Muscle of back (tissue), 13 donors: ENCODE measurements at places on chromosomes 3 and 15.

DNA sequence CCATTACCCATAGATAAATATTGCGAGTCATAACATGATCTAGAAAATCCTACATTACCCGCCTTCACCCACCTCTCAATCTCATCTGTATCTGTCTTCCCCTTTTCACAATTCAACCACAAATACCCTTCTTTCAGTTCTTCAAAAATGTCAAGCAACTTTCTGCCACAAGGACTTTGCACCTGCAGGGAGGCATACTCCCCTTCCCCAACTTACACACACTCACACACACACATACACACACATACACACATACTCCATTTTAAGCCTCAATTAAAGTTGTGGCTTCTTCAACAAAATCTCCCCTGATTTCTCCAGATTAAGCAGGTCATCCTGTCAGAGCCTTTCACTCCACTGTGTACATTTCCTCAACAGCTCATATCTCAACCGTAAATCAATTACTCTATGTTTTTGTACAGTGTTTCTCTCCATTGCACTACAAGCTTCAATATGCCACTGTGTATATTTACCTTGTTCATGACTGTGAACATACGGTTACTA is 33.1 kb upstream of the CCDC50 start:
- DNase-seq, result no peak

- no peak for DNase-seq
These were observed 50.5 kb downstream of the POMGNT2 start for GRCh38 chr3:43055393-43055792.

DNA sequence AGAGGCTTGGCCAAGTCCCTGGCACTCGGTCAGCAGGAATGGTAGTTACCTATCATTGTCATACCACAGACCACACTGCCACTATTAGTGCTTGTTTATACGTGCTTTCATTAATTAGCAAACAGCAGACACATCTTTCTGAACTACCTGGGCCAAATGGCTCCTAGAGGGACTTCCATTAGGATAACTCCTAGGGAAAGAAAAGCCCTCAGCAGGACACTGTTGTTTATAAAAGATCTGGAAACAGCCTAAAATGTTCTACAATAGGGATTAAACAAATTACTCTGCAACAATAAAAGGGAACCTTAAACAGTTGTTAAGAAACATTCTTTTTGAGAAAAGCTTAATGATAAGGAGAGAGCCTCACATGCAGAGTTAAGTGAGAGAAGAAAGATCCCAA is 38.5 kb downstream of the ARHGEF3 start:
- no peak for DNase-seq

GRCh38 chr3:140559546-140559945 is 118.3 kb upstream of the TRIM42 start:
- DNase-seq, result no peak

GRCh38 chr3:30438126-30438525 is 168.3 kb upstream of the TGFBR2 start:
- DNase-seq, result no peak

DNA sequence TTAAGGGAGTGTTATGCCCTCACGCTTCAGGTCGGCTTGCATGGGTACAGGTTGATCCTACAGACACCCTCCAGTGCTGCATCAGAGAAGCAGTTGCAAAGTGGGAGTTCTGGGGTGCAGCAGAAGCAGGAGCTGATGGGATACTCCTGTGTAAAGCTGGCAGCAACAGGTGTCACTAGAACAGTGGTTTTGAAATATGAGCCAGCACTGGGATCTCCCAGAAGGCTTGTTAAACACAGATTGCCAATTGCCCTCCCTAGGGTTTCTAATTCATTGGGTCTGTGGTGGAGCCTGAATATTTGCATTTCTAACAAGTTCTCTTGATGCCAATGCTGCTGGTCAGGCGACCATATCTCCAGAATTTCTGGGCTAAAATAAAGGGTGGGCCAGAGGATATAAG is 350.4 kb downstream of the CLSTN2 start:
- DNase-seq, result no peak

DNA sequence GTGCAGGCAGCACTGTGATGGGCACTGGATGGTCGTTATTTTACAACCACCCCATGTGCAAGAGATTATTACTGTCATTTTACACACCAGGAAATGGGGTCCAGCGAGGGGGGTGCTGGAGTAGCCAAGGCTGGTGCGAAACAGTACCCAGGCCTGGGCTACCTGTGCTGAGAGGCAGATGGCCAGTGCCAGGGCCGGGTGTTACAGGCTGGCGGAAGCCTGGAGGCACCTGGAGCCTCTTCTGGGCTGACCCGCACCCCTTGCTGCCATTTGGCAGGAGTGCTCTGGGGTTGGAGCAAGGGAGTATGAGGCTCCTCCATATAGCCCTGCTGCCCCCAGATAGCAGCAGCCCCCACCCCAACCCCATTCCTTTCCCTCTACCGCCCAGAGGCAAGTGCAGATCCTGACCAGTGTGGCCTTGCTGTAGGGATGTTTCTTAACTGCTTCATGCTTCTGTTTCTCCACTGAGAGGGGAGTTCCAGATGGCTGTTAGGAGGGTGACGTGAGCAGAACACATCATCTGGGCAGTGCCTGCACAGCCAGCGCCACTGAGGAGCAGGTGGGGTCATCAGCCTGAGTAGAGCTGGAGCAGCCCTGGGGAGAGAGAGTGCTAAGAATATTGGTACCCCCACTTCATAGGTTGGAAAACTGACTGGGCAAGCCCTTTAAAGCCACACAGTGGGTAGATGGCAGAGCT is 15.3 kb downstream of the SNX33 start:
- no peak for DNase-seq

DNA sequence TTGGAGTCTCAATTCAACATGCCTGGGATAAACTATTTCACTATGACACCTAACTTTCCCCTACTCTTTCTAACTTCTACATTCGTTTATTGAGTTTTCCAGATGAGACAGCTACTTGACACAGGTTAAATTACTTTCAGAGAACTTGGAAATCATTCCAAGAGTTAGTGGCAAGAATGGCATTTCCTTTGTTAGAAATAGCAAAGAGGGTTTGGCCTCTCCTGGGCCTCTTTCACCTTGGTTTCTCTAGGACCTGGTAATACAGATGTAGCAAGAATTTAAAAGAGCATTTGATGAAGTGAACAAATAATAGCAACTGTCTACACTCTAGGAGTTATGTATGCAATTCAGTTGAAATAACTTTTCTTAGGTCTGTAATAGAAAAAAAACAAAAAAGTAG is 748.9 kb downstream of the MECOM start:
- DNase-seq, result no peak

DNA sequence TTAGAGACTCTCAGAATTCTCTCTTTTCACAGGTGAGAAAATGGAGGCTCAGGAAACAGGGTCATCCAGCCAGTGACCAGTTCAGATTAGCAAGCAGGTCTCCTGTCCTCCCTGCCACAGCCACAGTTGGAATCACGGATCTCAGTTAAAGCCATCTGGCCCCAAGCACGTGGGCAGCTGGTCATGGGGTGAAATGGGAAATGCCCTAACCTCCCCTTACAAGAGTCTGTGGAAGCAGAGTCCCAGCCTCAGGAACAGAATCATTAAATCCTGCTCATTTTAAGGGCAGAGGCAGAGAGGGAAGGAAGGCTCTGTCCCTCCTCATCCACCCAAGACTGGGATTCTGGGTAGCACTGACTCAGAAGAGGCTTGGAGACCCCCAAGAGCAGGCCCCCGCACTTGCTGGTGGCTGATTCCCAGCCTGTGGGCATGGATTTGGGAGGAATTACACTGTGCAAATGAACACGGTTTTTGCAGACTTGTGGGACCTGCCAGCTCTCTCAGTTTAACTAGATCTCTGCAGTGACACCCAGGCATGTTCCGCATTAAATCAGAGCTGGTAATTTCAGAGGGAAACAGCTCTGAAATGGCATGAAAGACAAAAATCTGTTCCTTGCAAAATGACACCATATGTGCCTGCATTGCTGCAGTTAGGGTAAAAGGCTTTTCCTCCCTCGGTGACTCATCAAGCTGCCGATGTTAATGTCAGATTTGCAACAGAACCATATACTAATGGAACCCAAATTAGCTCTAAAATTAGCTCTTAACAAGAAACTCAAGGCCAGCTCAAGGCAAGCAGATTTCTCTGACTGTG is 89.0 kb downstream of the BDH1 start:
- peak; percentile 56 for DNase-seq
